ENCODE measurements at places on chromosomes 7 and 10. TPM values are rescaled to one million over a fixed set of nuclear protein-coding genes. Genes with fewer than 3 reads are reported as not detected.

ATXN7L1 gene
- total RNA-seq = 13.1 TPM

PTPRN2 gene
- 32.2 TPM for total RNA-seq

CD36 gene
- 0.23 TPM for total RNA-seq

NAT16 gene
- 1.7 TPM for total RNA-seq

SLC29A4 gene
- total RNA-seq = 32.5 TPM

CALHM3 gene
- not detected for total RNA-seq

SPDYE5 gene
- total RNA-seq = not detected
